ENCODE measurements at places on chromosomes 7 and 10.
A peak's percentile ranks its signal among the peaks of the same experiment; 100 is the strongest.

DNA sequence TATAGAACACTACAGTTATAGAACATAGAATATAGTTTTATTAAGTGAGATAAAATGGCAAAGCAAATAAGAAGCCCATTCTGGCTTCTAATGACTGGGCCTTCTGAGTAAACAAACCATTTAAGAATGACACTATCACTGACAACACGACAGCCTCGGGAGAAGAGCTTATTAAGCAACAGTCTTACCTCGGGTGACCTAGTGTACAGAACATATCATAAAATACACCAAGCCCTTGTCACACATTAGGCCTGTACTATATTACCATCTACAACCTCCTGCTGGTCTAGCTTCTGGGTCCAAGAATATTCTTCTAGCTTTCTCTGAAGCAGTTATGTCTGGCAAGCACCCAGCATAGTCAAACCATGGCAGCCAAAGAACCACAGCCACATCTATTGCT lies 32.0 kb downstream of the CCDC186 start:
- DNase-seq = no peak
- H3K4me3 ChIP-seq = no peak overlapping the region

GRCh38 chr10:106978756-106979155 lies 185.8 kb downstream of the SORCS1 start:
- H3K4me3 ChIP-seq = no peak overlapping the region
- no peak overlapping the region for H3K27ac ChIP-seq
- H3K27me3 ChIP-seq = no peaks in the 10 kb centered on the region
- no peaks in the 10 kb centered on the region for H3K4me1 ChIP-seq
- no peaks in the 10 kb centered on the region for H3K36me3 ChIP-seq

GRCh38 chr7:37421861-37422500 lies 26.7 kb downstream of the ELMO1 start:
- no peak for DNase-seq
- H3K4me3 ChIP-seq = no peak overlapping the region
- no peak overlapping the region for H3K27ac ChIP-seq

DNA sequence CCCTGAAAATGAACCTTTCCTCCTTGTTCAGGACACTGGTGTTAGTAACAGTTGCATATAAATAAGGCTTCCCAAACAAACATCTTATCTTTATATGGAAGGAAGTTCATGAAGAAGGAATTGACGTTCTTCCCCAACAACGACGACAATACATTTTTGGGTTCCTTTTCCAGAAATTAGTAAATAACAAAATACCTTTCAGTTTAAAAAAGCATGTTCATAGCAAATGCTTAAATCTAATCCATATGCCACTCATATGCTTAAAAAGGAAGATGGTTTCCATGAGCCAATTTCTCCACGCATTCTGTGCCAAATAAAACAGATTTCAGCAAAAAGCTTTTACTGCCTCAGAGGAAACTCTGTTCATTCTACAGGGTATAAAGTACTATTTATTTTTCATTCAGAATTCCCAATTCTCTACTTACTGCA lies 182.6 kb downstream of the COBL start:
- no peaks in the 10 kb centered on the region for H3K4me1 ChIP-seq
- H3K4me3 ChIP-seq = no peak overlapping the region
- H3K36me3 ChIP-seq = peaks cover 1% of the 10 kb centered on the region

GRCh38 chr7:11373546-11374142 lies 400.0 kb downstream of the PHF14 start:
- no peaks in the 10 kb centered on the region for H3K36me3 ChIP-seq
- H3K4me1 ChIP-seq = no peaks in the 10 kb centered on the region
- H3K4me3 ChIP-seq = no peak overlapping the region
- H3K27ac ChIP-seq = no peak overlapping the region

GRCh38 chr7:27581119-27581518 lies 81.6 kb downstream of the HIBADH start:
- H3K4me3 ChIP-seq = no peak overlapping the region
- no peaks in the 10 kb centered on the region for H3K27me3 ChIP-seq
- H3K36me3 ChIP-seq = no peaks in the 10 kb centered on the region
- H3K4me1 ChIP-seq = no peaks in the 10 kb centered on the region
- no peak overlapping the region for H3K27ac ChIP-seq

DNA sequence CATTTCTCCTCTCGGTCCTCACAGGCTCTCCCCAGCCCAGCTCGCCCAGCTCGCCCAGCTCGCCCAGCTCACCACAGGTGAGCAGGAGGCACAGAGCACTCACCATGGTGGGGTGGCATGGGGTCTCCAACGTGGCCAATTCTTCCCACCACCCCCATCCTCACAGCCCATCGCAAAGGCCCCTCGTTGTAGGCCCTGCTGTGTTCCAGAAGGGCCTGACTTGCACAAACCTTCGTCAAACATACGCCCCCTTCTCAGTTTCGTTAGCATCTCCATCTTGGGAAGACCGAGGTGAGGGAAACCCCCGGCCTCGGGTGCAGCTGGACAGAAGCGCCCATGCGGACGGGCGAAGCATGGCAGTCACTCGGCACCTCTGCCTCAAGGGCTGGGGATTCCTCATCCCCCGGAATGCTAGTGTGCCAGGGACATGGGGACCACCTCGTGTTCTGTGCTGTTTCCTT lies 304.6 kb downstream of the TNS3 start:
- H3K27ac ChIP-seq = no peak overlapping the region
- H3K4me1 ChIP-seq = no peaks in the 10 kb centered on the region
- no peaks in the 10 kb centered on the region for H3K27me3 ChIP-seq
- no peak overlapping the region for H3K4me3 ChIP-seq
- no peak for DNase-seq
- H3K36me3 ChIP-seq = no peaks in the 10 kb centered on the region

GRCh38 chr7:93218997-93219827 lies 7.1 kb downstream of the HEPACAM2 start:
- peaks cover 24% of the 10 kb centered on the region for H3K27me3 ChIP-seq
- no peak for DNase-seq
- H3K4me1 ChIP-seq = no peaks in the 10 kb centered on the region
- H3K27ac ChIP-seq = no peak overlapping the region
- no peaks in the 10 kb centered on the region for H3K36me3 ChIP-seq
- no peak overlapping the region for H3K4me3 ChIP-seq

- H3K4me1 ChIP-seq = no peaks in the 10 kb centered on the region
- no peak overlapping the region for H3K4me3 ChIP-seq
- no peak for DNase-seq
- no peaks in the 10 kb centered on the region for H3K36me3 ChIP-seq
These were observed 163.2 kb downstream of the SEM1 start for GRCh38 chr7:96546426-96546825.

- H3K27ac ChIP-seq = no peak overlapping the region
- H3K4me3 ChIP-seq = no peak overlapping the region
These were observed 167.2 kb downstream of the RAMP3 start for GRCh38 chr7:45324683-45325237.

- H3K27ac ChIP-seq = no peak overlapping the region
- H3K4me3 ChIP-seq = no peak overlapping the region
- H3K36me3 ChIP-seq = peaks cover 4% of the 10 kb centered on the region
- no peaks in the 10 kb centered on the region for H3K4me1 ChIP-seq
- H3K27me3 ChIP-seq = no peaks in the 10 kb centered on the region
These were observed 170.0 kb downstream of the MGMT start for GRCh38 chr10:129637010-129637409.

- H3K4me3 ChIP-seq = no peak overlapping the region
- H3K4me1 ChIP-seq = peaks cover 39% of the 10 kb centered on the region
- DNase-seq = no peak
- no peaks in the 10 kb centered on the region for H3K27me3 ChIP-seq
These were observed 11.3 kb downstream of the CRYGN start for GRCh38 chr7:151428378-151429236.

- H3K27ac ChIP-seq = peak overlapping the region; percentile 87
- peaks cover 35% of the 10 kb centered on the region for H3K4me1 ChIP-seq
- peaks cover 39% of the 10 kb centered on the region for H3K36me3 ChIP-seq
- H3K4me3 ChIP-seq = peak overlapping the region; percentile 90
- H3K27me3 ChIP-seq = peaks cover 16% of the 10 kb centered on the region
These were observed 1.0 kb downstream of the PFKP start for GRCh38 chr10:3068201-3068967.

DNA sequence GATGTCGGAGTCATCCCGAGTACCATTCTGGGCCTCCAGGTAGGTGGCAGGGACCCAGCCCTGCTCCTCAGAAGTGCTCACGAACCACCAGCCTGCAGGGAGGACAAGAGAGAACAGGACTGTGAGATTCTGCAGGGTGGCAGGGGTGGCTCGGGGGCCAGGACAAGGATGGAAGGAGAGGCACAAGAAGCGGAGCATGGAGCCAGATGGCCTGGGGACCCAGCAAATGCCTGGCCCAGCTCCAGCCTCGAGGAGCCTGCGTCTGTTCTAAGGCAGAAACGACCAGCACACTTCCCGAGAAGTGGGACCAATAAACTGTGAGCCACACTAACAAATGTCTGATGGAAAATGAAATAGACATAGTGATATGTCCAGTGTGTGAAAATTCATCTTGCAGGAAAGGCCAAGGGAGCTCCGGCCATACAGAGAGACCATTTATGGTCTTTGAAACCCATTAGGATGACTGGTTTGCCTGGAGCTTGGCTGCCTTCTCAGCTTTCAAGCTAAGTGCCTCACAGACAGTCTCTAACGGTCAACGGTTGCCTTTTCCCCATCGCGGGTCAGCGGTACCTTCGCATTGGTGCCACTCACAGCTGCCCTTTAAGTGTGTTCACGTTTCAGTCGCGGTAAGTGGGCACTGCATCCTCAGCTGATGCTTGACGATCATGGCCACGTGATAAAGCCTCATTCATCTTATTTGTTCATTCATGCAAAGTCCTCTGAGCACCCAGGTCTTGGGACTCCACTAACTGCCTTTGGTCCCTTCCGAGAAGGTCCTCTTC lies 133.8 kb downstream of the NEURL1 start:
- no peak overlapping the region for H3K4me3 ChIP-seq
- no peak overlapping the region for H3K27ac ChIP-seq
- peaks cover 3% of the 10 kb centered on the region for H3K36me3 ChIP-seq
- no peaks in the 10 kb centered on the region for H3K4me1 ChIP-seq

DNA sequence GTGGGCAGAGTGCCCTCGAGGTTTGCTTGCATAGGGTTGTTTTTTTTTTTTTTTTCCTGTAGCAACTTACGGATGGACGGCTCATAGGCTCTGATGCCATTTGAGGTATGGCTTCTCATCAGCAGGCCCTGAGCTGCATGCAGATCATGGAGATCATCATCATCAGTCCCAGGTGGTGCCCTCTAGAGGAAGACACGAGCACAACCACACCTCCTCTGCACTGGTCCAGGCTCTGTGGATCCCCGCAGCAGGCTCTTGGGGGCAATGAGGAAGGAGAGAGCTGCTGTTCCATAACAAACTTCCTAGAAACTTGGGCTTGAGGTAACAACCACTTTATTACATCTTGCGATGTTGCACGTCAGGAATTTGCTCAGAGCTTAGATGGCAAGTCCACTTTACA lies 132.7 kb upstream of the CXCL12 start:
- no peak for DNase-seq
- no peak overlapping the region for H3K4me3 ChIP-seq
- H3K27me3 ChIP-seq = no peaks in the 10 kb centered on the region
- H3K4me1 ChIP-seq = no peaks in the 10 kb centered on the region
- no peak overlapping the region for H3K27ac ChIP-seq

- no peak for DNase-seq
- no peaks in the 10 kb centered on the region for H3K4me1 ChIP-seq
- H3K27me3 ChIP-seq = peaks cover 5% of the 10 kb centered on the region
- no peak overlapping the region for H3K27ac ChIP-seq
- no peak overlapping the region for H3K4me3 ChIP-seq
These were observed 85.8 kb downstream of the PRPF18 start for GRCh38 chr10:13672548-13672947.

Data from T-helper 2 cell treated with Interferon-gamma antibody and Interleukin-4, amounts not matched to agents 5 μg/mL and 100 μg/mL, for 36 hours (primary cell).